ENCODE measurements at places on chromosomes 3 and 15.

DNA sequence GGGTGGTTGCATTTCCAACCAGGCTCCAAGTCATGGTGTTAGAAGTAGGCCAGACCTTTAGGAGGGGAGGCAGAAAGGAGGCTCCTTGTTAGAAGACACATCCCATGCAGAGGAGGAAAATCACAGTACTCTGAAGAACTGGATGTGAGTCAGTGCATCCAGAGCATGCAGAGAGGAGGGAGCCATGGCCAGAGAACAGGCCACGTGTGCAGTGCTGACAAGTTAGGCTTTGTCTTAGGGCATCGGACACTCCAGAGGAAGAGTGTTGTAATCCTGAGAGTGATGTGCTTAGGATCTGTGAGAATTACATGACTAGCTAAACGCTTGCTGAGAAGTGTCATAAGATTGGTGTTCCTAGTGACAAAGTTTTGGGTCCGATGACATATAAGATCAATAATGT, 456.5 kb upstream of the THRB start:
- no peak for DNase-seq

GRCh38 chr3:38171622-38172021, 6.3 kb downstream of the OXSR1 start:
- DNase-seq, result no peak

DNA sequence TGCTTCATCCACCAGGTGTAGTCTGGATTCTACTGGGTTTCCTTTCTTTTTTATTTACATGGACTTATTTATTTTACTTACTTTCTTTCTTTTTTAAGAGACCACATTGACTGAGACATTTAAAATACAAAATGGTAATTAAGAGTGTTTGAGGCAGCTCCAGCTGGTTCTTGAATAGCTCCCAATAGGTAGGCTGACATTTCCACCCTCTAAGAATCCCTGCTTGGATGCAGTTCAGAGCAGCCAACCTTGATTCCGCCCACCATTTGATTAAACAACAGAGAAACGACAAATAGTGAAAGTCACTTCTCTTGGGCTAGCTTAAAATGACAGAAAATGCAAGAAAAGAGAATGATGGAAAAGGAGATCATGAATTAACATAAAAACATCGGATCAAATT, 270.5 kb downstream of the TUSC7 start:
- no peak for DNase-seq

GRCh38 chr3:128814519-128815317, 64.7 kb upstream of the ACAD9 start:
- no peak for DNase-seq

- DNase-seq, result no peak
Measured at GRCh38 chr15:101327147-101327740, 32.2 kb upstream of the SNRPA1 start.

- peak; percentile 67 for DNase-seq
Measured at GRCh38 chr15:90001683-90002427, 731 bp downstream of the ZNF710 start.

DNA sequence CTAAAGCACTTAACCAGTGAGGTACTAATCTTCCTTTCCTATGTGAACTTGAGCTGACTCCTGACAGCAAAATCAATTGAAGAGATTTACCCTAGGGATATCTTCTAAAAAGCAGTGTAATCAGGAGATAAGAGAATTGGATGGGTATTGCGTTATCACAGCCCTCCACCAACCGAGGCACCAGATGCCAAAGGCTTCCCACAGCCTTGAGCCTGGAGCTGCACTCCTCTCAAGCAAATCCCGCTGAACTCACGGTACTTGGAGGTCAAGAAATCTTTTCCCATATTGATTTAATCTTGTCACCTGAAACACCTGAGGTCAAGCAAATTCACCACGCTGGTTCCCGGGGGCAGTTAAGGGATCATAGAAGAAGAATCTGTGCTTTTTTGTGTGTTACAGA, 346.8 kb downstream of the TBL1XR1 start:
- no peak for DNase-seq

DNA sequence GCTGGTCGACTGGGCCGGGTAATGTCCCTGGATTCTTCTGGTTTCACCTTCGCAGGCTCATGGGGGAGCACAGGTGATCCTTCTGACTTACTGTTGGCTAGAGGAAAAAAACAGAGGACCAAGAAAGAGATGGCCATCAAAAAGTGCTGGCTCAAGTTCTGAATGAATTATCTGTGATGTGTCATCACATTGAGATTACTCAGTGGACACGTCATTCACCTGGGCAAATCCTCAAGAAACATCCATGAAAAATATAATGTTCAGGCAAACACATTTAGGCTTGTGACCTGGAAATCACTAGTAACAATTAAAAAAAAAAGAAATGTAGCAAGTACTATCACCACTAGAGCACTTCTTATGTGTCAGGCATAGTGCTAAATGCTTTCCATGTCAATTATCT, 81.5 kb upstream of the SLC2A2 start:
- DNase-seq, result peak; percentile 40

DNA sequence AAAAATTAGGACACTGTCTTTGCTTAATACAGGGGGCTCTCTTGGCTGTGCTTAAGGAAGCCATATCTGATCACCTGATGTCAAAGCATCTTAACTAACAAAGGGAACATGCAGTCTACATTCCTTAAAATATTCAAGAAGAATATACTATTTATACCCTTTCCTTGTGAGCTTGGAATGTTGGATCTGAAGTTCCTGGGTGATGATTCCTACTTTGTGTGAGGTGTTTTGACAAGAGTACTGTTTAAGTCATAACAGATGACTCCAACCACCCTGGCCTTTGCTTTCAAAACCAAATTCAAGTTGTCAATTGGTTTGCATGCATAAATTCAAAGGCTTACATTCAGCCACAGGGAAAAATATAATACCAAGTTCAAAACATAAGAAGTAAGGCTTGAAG, 862.7 kb upstream of the SEMA6D start:
- DNase-seq, result no peak

DNA sequence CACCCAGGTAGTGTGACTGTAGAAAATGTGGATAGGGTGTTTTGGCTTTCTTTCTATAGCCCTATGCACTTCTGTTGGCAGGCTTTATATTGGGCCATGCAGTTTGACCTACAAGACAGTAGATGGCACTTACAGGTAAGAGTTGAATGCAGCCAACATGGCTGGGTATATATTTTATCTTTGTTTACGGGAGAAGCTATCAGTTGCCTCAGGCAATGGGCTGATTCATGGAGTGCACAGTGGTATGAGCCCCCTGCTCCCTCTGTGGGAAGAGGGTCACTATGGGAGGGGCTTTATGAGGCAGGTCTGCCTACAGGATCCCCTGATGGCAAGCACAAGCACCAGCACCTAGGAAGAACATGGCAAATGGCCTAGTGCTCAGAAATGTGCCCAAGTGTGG, 301.2 kb upstream of the CDIN1 start:
- peak; percentile 38 for DNase-seq

GRCh38 chr15:77797270-77797669, 164.6 kb upstream of the LINGO1 start:
- no peak for DNase-seq

GRCh38 chr3:33130144-33130543, 16.3 kb downstream of the CRTAP start:
- no peak for DNase-seq
